ENCODE measurements at places on chromosomes 3 and 15. TPM values are rescaled to one million over a fixed set of nuclear protein-coding genes. Genes with fewer than 3 reads are reported as not detected.

GRCh38 chr15:77546050-77546501 is 86.6 kb downstream of the LINGO1 start:
- no peak for DNase-seq

Gene EPHA6
- polyA plus RNA-seq, result not detected

DNA sequence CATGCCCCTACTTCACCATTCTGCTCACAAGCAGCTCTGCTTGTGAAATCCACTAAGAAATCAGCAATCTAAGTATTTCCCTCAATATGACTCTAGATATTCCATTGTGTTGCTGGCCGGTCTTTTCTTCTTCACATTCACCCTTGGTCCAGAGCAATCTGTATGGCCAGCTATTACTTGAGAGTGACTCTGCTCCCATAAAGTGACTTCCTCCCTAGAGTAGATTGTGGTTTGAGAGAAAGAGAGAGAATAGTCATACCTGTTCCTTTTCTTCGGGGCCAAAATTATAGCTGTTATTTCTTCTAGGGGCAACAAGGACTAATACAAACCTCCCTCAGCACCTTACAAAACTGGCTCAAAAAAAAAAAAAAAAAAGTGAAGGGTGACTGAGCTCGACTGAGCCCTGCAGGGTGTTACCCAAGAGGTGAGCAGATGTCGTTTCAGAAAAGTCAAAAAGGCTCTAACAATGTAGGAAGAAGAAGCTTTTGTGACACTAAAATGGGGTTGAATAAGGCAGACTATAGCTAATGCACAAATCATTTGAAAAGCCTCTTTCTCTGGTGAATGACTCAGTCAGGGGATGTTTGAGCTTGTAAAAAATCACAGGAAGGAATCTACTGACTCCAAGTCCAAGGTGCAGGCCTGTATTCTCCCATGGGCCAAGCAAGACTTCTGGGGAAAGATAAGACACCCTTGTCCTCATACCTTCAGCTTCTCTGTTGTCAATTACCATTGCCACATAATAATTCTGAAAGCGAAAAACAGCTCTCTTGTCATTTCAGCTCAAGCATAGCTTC is 161.0 kb upstream of the SLC24A5 start:
- peak; percentile 13 for DNase-seq

DNA sequence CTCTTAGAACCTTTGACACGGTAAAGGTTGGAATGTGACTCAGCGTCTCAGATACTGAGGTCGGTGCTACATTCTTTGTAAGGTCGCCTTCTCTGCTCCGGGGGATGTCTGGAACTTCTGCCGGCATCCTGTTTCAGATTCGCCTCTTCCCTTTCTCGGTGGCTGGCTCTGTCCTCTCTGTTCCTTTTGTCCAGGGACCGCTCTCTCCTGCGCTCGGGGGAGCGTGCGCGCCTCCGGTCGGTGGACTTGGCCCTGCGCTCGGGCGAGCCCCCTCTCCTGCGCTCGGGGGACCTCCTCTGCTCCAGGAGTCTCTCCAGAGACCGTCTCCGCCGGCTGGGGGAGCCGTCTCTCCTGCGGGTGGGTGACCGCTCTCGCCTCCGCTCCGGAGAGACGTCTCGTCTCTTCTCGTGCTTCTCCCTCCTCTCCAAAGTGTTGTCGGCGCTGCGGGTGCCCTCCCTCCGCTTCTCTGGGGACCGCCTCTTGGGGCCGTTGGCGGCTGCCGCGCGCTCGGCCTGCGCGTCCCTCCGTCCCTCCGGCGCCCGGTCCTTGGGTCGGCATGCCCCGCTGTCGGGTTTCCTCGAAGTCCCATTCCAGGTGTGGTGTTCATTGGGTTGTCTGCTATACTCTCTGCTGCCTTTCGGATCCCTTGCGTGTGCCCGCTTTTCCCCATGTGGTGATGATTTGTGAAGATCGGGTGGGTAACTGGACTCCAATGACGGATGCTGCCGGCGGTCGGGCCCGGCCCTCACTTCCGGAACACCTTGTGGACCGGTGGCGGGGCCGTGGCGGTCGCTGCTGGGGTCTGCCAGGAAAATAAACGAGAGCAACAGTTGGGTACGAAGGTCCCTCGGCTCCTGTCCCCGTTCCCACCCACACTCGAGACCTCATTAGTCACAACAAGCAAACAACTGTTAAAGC is 668.8 kb upstream of the ADAMTS9 start:
- DNase-seq, result no peak

Gene TMCO5A
- polyA plus RNA-seq, result not detected

Gene CCR3
- polyA plus RNA-seq, result 0.20 TPM

DNA sequence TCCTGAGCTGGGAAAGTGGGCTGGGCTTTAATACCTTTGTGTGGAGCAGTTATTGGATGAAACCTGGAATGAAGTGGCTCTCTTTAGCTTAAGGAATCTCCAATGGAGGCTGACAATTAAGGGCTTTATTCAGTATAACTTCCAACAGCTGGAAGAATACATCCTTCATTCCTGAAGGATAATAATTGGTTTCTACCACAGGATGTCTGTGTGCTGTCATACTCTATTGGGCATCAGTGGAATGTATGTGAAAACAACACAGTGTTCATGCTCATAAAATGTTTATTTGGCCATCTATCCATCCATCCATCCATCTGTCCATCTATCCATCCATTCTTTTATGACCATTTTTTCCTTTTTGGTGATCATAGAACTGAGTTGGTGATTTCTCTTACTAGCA is 220.7 kb upstream of the GAP43 start:
- no peak for DNase-seq

DNA sequence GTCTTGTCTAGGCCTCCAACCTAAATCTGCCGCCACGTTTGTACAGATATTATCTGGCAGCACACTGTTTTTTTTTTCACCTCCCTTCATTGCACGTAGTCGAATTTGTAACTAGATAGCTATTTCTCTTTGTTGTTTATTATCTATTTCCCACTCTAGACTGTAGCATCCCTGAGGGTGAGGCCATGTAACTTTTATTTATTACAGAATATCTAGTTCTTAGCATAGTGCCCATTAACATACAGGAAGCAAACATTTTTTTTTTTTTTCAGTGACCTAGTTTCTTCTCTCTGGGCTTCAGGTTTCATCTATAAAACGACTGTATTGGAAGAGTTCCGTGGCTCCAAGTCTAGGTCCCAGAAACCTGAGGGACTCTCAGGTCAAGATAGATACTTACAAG is 354.3 kb downstream of the FGF12 start:
- DNase-seq, result no peak

DNA sequence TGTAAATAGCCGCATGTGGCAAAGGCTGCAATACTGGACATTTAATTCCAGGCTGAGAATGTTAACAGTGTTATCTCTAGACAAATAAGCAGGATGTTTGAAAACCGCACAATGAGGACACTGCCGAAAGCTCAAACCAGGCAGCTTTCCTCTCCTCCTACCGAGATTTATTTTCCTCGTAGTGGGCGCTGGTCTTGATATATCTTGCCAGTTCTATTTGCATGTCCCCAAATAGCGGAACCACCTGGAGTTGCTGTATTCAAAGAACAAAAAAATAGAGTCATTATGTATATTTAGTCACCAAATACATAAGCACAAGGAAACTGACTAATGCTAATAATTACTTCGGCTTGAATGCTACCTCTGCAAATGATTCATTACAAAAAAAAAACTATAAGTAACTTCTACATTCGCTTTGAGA is 46.5 kb downstream of the CYFIP1 start:
- DNase-seq, result no peak

- DNase-seq, result no peak
These were observed 47.9 kb upstream of the LCTL start for GRCh38 chr15:66613743-66614142.

- no peak for DNase-seq
These were observed 294.0 kb downstream of the DIPK2A start for GRCh38 chr3:144265542-144266100.

- DNase-seq, result no peak
These were observed 13.3 kb downstream of the VILL start for GRCh38 chr3:38003817-38004414.

- no peak for DNase-seq
These were observed 34.0 kb downstream of the TOPBP1 start for GRCh38 chr3:133627789-133628188.

GRCh38 chr15:27993996-27994780 is 104.9 kb downstream of the OCA2 start:
- DNase-seq, result no peak

DNA sequence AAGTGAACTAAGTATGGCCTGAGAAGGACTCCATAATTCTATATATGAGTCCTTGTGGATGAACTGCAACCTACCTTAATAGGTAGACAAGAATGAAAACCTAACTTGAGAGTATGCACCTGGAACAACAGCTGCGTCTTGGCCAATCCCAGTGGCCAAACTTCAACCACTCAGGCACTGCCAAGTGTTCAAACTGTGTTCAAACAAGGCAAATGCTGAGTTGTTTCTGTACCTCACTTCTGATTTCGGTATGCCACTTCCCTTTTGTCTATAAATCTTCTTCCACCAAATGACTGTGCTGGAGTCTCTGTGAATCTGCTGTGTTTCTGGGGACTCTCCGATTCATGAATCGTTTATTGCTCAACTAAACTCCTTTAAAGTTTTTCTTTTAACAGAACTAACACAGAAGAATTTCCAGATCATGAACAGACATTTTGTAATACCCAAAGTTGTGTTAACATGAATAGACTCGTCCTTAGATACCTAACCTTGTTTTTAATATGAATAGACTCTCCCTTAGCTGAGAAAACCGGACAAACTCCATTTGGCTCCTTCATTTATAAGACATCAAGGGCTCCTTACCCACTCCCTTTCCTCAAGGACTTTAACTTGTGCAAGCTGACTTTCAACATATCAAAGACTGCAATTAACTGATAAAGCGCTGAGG is 4.1 kb downstream of the ZNF717 start:
- DNase-seq, result peak; percentile 53

- DNase-seq, result no peak
These were observed 925.6 kb downstream of the FHIT start for GRCh38 chr3:60325610-60326170.
